ENCODE measurements at places on chromosomes 12 and 14. TPM values are rescaled to one million over a fixed set of nuclear protein-coding genes. Genes with fewer than 3 reads are reported as not detected.
A peak's percentile ranks its signal among the peaks of the same experiment; 100 is the strongest.

The TEP1 gene
- 21.4 TPM for total RNA-seq

DNA sequence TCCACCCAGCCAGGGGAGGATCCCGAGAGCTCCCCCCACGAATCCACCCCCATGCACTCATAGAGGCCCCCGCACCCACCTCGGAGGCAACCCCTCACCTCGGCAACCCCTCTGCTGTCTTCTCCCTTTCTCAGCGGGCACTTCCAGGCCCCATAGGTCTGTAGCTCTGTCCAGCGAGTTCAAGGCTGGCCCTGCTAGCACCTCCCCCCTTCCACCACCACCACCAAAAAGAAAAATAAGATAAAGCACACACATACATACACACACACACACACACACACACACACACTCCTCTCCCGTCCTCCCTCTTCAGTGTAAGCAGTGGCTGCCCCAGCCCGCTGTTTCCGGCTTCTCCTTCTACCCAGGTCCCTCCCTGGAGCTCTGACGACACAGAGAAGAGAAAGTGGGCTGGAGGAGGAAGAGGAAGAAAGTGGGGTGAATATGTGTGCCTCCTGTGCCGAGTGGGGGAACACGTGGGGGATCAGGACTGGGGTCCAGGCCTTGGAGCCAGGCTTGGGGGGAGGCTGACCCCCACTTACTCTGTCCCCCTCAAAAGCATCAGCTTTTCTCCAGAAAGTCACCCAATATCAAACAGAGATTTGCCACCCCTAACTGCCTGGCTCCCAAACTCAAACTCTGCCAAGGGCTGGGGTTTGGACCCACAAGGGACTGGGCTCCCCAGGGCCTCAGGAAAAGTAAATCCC, at the start of gene STAT6:
STAT6 (minus strand) TSS at position 332 of the 704 bp plus-strand sequence. CDS start 3,084 bp downstream, outside the sequence.
- peak; percentile 20 for DNase-seq

- DNase-seq: no peak
Measured at GRCh38 chr14:83379436-83379835, 1845.8 kb upstream of the SEL1L start.

DNA sequence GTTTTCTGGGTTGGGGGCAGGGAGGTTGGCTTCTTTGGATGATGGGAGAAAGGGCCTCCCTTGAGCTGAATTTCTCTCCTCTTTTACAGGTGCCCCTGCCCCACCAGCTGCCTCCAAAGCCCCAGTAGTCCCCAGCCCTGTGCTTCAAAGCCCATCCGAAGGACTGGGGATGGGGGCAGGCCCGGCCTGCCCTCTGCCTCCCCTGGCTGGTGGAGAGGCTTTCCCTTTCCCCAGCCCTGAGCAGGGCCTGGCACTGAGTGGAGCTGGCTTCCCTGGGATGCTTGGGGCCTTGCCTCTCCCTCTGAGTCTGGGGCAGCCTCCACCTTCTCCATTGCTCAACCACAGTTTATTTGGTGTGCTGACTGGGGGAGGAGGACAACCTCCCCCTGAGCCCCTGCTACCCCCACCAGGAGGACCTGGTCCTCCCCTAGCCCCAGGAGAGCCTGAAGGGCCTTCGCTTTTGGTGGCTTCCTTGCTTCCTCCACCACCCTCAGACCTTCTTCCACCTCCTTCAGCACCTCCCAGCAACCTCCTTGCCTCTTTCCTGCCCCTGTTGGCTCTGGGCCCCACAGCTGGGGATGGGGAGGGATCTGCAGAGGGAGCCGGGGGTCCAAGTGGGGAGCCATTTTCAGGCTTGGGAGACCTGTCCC, 4.0 kb downstream of the MBD6 start:
- no peak for DNase-seq

The SPX gene
- total RNA-seq: not detected

DNA sequence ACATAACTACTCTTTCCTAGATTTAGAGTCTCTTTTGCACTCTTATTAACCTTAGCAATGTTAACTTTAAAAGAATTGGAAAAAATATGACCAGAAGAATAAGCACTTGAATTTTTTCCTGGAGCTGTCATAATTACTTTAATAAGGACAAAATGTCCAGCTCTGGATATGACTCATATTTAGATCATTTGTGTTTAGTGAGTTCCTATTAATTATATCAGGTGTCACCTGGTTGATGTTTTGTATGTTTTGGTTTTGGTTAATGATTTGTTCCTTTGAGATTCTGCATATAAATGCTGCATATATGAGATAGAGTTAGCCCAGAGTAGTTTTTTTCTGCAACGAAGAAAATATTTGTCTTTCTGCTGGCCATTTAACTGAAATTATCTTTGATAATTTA, 5.1 kb downstream of the CLECL1 start:
- DNase-seq: no peak

GRCh38 chr12:46517579-46517962, 145.0 kb upstream of the SLC38A2 start:
- DNase-seq: no peak

GRCh38 chr12:101027200-101027599, 182.8 kb downstream of the SLC5A8 start:
- DNase-seq: no peak

GRCh38 chr14:99188731-99189191, 83.2 kb downstream of the BCL11B start:
- no peak for DNase-seq

The MANSC4 gene
- total RNA-seq: not detected

DNA sequence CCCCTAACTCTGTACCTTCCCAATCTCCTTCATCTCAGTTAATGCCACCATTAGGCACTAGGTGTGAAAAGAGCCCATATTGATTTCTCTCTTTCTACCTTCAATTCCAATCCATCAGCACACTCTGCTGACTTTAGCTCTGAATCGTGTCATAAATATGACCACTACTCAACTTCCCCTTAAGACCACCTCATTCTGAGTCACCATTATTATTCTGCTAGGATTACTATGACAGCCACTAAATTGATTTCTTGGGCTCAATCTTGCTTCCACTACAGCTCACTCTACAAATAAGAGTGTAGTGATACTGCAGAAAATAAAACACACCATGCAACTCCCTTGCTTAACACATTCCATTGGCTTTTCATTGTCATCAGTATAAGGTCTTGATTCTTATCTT, 1449.0 kb upstream of the FLRT2 start:
- DNase-seq: no peak

GRCh38 chr12:53211476-53212381, 4.7 kb upstream of the ITGB7 start:
- no peak for DNase-seq

The HOXC5 gene
- not detected for total RNA-seq

GRCh38 chr12:56377310-56377988, 14.8 kb upstream of the APOF start:
- peak; percentile 66 for DNase-seq

GRCh38 chr12:62523619-62524018, 57.0 kb downstream of the MON2 start:
- DNase-seq: no peak

All from lung microvascular endothelial cell (primary cell).